ENCODE measurements at places on chromosomes 13 and 19.

GRCh38 chr13:45341799-45342500, 967 bp upstream of the TPT1 start:
- peak; percentile 58 for DNase-seq

DNA sequence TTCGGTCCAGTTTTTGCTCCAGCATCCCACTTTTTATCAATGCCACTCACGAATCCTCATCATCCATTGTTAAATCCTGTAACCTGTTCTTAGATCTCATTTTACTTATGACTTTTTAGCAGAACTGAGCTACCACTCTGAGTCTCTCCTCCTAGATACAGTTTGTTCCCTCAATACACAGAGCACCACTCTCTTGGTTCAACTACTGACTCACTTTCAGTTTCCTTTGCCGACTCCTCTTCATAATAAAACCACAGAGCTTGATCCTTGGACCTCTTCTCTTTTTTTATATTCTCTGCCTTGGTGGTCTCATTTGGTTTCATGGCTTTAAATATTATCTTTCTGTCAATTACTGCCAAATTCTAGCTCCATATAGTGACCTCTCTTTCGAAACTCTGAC, 150.3 kb downstream of the SLITRK5 start:
- no peak for DNase-seq

GRCh38 chr13:103371271-103371670, 305.1 kb upstream of the SLC10A2 start:
- no peak for DNase-seq

DNA sequence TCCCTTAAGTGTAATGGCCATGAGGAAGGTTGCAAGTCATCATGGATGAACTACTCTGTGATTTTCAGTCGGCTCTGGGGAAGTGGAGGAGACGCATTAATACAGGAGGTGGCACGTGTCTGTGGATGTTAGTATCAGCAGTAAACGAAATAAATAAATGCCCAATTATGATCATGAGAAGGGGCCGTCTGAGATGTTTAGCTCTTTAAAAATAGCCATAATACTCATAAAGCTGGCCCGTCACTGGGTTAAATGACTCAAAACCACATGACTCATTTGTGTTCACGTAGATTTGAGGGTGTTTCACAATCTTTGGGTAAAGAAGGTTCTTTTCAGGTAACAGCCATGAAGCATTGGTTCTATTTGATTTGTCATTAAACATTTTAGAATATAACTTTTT, 620.6 kb downstream of the GPC6 start:
- DNase-seq = no peak

DNA sequence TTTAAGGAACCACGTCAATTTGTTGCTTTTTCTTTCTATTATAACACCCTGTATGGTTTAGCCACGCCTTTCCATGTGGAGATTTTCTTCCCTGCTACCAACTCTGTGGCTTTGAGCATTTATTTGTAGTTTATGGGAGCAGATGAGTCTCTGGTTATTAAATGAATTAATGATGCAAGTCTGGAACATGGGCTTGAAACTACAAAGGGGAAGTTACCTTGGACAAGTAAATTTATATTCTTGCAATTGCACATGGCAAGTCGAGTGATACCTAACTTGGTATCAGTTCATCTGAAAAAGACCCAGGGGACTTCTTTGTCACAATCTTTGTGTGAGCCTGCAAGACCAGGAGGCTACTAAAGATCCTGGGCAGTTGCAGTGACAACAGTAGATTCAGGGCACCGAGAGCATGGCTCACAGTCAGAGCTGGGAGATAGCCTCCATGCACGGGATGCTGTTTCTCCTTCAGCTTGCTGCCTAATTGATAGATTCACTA, 24.4 kb downstream of the B3GLCT start:
- no peak for DNase-seq

GRCh38 chr19:32222556-32222955, 122.9 kb upstream of the ZNF507 start:
- no peak for DNase-seq

- no peak for DNase-seq
These were observed 61.9 kb downstream of the DHRS12 start for GRCh38 chr13:51742031-51742430.

DNA sequence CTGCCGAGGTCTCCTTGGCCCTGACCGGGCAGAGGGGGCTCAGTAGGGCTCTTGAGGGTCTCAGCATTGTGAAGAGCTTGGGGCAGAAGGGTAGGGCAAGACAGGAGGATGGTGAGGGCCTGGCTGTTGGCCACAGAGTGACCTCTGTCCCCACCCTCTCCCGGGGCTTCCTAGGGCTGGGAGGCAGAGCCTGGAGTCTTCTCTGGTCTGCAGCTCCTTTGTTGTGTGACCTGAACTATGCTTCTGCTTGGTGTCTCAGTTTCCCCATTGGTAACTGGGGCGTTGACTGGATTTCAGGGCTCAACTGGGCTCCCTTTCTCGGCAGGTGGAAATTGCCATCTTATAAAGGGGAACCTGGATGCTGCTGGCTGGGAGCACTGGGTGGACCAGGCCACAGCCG, 30.1 kb upstream of the PEPD start:
- DNase-seq = no peak

DNA sequence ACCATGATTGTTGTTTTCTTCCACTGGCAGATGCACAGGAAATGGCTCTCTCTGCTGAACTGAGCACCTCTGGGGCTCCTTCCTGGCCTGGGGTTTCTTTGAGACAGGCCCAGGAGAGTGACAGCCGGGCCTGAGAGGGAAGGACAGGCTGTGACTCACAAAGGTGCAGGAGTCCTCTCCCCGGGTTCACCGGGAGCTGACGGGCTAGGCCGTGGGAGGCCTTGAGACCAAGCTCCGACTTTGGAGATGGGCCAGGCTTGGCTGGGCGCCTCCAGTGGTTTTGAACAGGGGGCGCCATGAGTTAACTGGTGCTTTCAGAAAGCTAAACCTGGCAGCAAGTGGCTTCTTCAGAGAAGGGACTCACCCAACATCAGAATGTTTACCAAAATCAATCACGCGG, 143.4 kb downstream of the URI1 start:
- DNase-seq = no peak

DNA sequence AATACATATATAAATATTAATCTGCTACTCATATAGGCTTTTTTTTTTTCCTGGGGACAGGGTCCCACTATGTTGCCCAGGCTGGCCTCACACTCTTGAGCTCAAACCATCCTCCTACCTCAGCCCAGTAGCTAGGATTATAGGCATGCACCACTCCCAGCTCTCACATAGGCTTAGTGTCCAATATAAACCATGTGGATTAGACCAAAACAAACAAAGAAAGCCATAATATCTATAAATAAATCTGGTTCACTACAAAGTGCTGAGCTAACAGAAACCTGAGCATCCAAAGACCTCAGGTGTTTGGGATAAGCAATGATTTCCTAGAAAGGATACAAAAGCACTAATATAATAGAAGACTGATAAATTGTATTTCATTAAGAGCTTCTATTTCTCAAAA, 26.0 kb downstream of the TBC1D4 start:
- DNase-seq = no peak

GRCh38 chr19:13717194-13717643, 47.1 kb upstream of the MRI1 start:
- no peak for DNase-seq

- DNase-seq = no peak
These were observed 1162.3 kb downstream of the SLITRK1 start for GRCh38 chr13:82719987-82720386.

DNA sequence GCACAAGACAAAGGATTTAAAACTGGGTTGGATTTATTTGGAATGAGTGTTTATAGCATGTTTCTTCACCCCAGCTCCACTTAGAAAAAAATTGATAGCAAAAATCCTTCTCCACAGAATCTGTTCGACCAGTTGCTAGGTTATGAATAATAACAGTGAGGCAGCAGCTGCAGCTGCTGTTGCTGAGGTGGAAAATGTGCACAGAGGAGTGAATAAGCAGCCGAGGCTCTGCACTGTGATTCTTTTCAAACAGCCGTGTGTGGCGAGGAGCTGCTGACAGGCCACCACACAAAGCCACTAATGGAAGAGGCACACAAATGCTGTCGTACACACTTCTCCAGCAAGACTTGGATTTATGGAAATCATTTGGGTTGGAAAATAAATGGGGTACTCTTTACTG, 6.4 kb upstream of the RASL11A start:
- no peak for DNase-seq
